ENCODE measurements at places on chromosomes 5 and 9. TPM values are rescaled to one million over a fixed set of nuclear protein-coding genes. Genes with fewer than 3 reads are reported as not detected.
A peak's percentile ranks its signal among the peaks of the same experiment; 100 is the strongest.

Gene PCAT7
- total RNA-seq, result 5.5 TPM

DNA sequence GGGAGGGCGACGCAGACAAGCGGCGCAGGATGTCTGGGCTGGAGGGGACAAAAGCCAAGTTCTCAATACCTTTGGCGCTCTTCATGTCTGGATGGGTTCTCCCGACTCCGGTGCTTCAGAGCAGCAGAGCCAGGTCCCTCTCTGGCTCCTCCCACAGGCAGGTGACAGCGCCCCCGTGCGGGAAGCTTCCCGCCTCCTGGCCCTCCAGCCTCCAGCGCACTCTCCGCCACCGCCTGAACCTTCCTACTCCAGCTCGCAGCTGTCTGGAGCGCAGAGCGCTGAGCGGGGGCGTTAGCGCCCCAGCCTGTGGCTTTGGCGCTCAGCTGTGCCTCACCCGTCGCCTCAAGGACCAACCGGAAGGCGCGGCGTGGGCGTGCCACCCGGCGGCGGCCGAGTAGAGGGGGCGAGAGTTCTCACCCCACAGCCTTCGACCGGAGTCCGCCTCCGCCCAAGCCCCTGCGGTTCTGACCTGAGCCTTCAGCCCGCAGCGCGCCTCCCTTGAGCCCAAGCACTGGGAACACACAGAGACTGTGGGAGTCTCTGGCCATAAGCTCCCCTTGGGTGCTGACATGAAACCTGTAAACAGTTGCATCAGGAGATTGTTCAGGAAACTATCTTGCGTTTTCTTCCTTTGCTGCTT, at the start of gene SLCO4C1:
Gene SLCO4C1, minus strand, starts transcription at position 107 of the 640 bp plus-strand sequence. Its CDS starts 22 bp downstream, at position 85.
- H3K27me3 ChIP-seq, result peaks cover 8% of the 10 kb centered on the region
- H3K4me3 ChIP-seq, result peak within 1 kb of the TSS; percentile 65
- H3K36me3 ChIP-seq, result no peaks in the 10 kb centered on the region
- H3K4me1 ChIP-seq, result peaks cover 24% of the 10 kb centered on the region

- H3K4me1 ChIP-seq, result peaks cover 8% of the 10 kb centered on the region
- DNase-seq, result peak; percentile 71
- H3K27ac ChIP-seq, result no peak overlapping the region
Observed at GRCh38 chr5:172943283-172943841, 15.9 kb upstream of the RPL26L1 start.

DNA sequence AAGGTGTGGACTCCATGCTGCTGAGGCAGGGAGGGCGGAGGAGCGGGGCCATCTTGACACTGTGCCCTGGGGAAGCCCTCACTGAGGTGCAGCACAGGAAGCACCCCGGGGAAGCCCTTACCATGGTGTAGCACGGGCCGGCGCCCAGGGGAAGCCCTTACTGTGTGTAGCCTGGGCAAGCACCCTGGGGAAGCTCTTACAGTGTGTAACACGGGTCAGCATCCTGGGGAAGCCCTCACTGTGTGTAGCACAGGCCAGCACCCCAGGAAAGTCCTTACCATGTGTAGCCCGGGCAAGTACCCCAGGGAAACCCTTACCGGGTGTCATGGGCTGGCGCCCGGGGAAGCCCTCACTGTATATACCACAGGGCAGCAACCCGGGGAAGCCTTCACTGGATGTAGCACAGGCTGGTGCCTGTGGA, 62.6 kb upstream of the ZNF354B start:
- H3K4me1 ChIP-seq, result no peaks in the 10 kb centered on the region
- no peak overlapping the region for H3K27ac ChIP-seq
- no peaks in the 10 kb centered on the region for H3K27me3 ChIP-seq
- no peak overlapping the region for H3K4me3 ChIP-seq
- no peaks in the 10 kb centered on the region for H3K36me3 ChIP-seq
